ENCODE measurements at places on chromosomes 13 and 19.

DNA sequence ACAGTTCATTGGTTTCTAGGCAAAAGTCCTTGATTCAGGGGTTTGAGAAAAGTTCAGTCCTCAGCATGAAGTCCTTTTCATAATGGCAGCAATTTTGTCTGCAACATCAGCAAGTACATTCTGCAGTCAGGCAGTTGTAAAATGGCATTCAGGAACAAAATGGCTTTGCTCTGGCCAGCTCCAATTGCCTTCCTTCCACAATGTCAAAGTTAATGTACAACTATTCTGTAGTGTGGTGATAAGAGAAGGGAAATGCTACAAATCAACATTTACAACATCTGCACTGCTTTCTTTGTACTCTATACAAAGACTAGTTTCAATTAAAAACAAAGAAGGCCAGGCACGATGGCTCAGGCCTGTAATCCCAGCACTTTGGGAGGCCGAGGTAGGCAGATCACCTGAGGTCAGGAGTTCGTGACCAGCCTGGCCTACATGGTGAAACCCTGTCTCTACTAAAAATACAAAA lies 1.8 kb upstream of the NEK3 start:
- no peak for DNase-seq

DNA sequence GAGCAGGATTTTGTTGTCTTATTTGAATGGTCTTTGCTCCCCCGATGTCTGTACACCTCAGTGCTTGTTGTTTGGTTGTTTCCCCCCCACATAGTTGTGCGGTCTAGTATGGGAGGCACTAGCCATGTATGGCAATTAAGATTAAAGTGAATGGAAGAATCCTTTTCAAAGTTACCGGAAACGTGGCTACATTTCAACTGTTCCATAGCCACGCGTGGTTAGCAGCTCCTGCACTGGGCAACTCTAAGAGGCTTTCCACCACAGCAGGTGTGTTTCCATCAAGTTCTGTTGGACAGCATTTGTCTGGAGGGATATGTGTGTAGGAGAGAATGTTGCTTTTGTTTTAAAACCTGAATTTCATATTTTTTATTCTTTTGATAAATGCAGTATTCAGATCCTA lies 247.3 kb downstream of the GGACT start:
- no peak for DNase-seq

DNA sequence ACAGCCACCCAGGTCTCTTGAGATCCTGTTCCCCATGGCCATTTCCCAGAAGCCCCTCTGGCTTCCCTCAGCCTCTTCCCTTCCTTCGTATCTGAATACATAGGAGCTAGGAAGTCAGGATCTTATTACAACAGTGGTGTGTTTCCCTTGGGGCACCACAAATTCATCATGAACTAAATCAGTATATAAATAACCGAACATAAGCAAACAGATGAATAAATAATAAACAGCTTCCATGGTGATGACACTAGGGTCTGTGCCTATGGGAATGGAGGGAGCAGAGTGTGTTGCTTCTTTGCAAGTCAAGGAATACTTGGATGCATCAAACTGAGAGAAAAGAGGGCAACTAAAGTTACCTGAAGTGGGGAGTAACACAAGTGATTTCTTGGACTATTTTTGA lies 527.6 kb downstream of the LMO7 start:
- no peak for DNase-seq

- no peak for DNase-seq
Observed at GRCh38 chr13:23934520-23934919, 37.2 kb upstream of the C1QTNF9B start.

DNA sequence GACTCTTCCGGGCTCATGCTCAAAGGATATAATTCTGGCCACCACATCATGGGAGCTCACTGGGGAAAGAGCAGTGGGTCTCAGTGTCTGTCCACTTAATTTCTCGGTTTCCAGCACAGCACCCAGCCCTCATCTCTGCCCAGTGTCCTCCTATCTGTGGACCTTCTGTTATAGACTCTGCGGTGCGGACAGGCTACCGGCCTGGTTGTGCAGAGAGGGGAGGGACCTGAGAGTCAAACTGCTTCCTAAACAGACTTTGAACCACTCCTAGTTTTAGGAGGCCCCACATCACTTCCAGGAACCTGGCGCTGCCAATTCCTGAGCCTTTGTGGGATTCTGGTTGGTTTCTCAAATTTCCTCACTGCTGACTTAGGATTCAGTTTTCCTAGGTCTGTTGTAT lies 59.8 kb upstream of the MED4 start:
- DNase-seq: no peak

DNA sequence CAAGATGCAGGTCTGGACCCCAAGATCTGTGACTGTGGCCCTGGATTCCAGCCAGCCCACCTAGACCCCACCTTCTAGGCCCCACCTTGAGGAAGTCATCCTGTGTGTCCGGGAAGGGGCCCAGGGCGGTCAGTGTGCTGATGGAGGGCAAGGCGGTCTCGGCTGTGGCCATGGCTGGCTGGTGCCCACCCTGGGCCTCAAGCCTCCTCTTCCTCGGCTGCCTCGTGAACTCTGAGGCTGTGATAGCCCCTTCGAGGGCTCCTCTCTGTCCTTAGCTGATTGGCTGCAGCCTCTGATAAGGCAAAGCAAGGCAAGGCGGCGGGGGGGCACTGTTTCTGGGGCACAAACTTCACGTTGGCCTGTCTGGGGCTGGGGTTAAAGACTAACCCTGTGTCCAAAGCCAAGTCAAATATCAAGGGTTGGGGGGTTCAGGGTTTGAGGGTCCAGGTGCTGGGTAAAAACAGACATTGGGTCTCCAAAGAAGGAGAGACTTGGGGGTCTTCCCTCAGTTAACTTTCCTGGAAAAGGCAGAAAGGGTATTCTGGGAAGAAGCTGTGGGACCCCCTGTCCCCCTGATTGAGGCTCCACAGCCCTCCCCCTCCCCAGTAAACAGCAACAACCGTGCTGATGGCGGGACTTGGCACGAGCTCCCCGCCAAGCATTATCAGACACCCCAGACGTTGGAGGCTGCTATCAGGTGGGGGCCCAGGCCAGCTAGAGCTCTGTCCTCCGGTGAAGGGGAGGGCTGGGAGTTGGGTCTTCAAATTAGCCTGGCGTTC lies at the start of gene KLF1:
Gene KLF1, minus strand, starts transcription at position 233 of the 779 bp plus-strand sequence. Its CDS starts 61 bp downstream, at position 172.
- no peak for DNase-seq

GRCh38 chr19:46378268-46378667 lies 31.4 kb downstream of the PPP5C start:
- DNase-seq: no peak
